Left forelimb (tissue), 1 donor: ENCODE measurements at places on chromosomes 2 and 18.

DNA sequence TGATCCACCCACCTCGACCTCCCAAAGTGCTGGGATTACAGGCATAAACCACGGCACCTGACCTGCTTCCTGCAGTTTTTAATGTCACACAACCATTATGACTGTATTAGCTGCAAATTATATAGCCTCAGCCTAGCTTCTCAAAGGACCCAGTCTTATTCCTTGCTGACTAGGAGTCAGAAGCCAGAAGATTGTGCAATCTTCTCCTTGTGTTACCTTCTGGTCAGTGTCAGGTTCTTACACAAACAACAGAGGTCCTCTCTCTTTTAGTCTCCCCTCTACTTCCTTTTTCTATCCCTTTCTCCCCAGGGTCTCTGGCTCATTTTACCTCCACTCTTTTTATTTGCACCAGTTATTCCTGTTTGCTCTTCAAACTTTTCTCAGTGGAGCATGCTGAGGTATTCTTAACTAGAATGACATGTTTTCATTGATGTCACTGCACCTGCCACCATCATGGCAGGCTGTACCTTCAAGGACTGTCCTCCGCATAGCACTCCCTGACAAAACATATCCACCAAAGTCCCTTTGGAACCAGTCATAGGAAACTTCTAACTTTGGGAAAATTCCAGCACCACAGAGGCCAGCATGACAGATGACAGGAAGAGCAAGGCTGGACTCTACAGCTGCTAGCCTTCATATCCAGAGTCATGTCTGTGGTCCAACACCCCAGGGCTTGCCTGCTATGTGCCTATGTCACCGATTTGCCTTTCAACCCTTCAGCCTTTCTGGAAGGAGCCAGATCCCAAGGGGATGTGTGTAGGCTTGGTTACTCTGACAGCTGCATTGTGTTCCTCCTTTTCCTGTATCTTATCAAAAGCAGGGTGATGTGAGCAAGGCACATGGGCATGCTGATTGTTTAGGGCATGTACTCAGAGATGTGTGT lies 45.2 kb upstream of the EPC2 start:
- DNase-seq, result no peak

DNA sequence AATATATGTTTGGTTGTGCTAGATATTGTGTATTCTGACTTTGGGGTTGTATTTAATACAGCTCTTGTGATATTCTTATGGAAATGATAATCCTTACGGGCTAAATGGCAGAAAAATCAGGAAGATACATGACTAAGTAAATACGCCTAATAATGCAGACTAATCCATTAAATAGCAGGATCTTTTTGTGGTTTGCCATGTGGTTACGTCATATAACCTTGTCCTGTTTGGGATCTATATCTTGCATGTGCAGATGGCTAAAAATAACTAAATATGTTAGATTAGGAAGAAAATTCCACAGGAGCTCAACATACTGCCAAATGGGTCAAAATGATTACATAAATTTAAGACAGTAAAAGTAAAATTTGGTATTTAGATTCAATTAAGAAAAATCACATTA lies 83.0 kb downstream of the NEB start:
- no peak for DNase-seq

GRCh38 chr2:57177176-57177575 lies 869.4 kb upstream of the VRK2 start:
- no peak for DNase-seq

GRCh38 chr2:170002096-170002495 lies 174.8 kb downstream of the UBR3 start:
- DNase-seq, result no peak

GRCh38 chr2:71419145-71419544 lies 34.2 kb upstream of the DYSF start:
- no peak for DNase-seq

DNA sequence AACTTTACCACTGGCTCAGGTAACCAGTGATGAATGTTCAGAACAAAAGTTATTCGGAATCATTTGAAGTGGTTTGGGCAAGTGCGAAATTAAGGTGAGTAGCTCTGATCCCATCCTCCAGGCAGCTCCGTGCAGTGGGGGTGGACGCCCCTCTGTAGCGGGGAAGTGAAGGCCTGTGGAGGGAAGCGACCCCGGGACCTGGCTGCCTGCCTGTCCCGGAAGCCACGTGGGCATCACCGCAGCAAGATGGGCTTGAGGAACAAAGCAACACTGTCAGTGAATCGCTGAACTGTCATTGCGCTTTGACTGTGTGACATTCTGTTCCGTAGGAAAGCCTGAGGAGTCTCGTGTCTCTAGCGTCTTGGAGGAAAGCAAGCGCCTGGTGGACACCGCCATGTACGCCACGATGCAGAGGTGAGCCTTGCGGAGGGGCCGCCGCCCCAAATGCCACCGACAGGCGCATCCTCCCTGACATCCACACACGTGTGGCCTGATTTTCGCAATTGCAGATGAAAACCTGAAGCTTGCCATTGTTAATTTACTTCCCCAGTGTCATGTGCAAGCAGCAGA lies 9.5 kb downstream of the TPO start:
- no peak for DNase-seq

GRCh38 chr2:170950221-170950761 lies 21.2 kb downstream of the GORASP2 start:
- no peak for DNase-seq

GRCh38 chr2:165109915-165110314 lies 93.9 kb downstream of the SCN3A start:
- no peak for DNase-seq

- DNase-seq, result no peak
Measured at GRCh38 chr18:9531791-9532410, 56.6 kb downstream of the RALBP1 start.

GRCh38 chr2:235716875-235717496 lies 223.1 kb downstream of the AGAP1 start:
- no peak for DNase-seq

GRCh38 chr18:34495506-34495905 lies 214.6 kb upstream of the DTNA start:
- no peak for DNase-seq

- no peak for DNase-seq
Measured at GRCh38 chr2:13986119-13986720, 646.3 kb upstream of the LRATD1 start.

GRCh38 chr2:12436935-12437561 lies 279.7 kb upstream of the TRIB2 start:
- no peak for DNase-seq

- DNase-seq, result no peak
Measured at GRCh38 chr2:33069894-33070651, 123.3 kb downstream of the LTBP1 start.

DNA sequence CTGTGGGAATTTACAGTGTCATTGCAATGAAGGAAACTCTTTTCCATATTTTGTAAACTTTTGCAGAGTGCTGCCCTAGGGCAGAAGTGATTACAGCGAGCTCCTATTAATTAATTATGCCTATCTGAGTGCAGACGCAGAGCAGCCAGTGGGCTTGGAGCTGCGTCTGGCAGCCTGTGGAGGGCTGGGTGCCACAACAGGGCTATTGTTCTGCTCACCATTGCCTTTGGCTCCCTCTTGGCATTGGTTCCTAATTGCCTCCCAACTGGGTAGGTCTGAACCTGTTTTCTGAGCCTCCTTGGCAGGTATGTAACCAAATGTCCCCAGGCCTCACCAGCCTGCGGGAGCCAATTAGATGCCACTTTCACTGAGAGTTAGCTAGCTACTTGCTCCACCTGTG lies 25.6 kb upstream of the ITGB6 start:
- DNase-seq, result no peak

DNA sequence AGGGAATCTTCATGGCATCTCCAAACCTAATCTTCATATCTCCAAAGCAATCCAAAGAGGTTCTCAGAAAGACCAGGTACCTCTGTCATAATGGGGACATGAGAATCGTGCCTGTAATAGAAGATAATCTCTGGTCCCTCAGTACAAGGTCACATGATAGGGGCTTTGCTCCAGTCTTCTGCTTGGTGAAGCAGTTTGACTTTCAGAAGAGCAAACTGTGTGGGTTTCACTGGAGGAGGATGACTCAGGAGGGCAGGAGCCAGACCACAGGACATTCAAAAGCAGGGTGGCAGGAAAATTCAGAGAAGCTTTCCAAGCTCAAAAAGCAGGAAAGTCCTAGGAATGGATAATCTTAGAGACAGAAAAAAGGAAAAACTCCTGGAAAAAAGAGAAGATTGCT lies 10.6 kb upstream of the PAX3 start:
- no peak for DNase-seq

- no peak for DNase-seq
Measured at GRCh38 chr18:4908328-4908727, 288.7 kb downstream of the AKAIN1 start.

GRCh38 chr18:41765460-41765859 lies 189.6 kb upstream of the PIK3C3 start:
- DNase-seq, result no peak

DNA sequence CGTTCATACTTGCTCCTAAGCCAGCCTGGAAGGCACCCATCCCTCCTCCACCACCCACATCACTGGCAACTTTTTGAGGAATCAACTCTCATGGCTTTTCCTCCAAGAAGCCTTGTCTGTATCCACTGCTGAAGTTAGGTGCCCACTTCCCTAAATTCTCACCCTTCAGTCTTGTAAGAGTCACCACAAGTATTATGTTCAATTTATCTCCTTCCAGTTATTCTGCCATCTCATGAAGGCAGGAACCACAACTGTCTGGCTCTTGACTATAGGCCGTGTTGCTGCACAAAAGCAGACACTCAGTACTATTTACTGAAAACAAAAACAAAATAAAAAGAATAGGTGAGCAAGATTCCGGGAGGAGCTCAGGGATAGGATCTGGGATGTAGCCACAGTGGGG lies 234.8 kb downstream of the CYRIA start:
- DNase-seq, result no peak

- no peak for DNase-seq
Measured at GRCh38 chr2:147222506-147222905, 622.3 kb upstream of the ACVR2A start.

DNA sequence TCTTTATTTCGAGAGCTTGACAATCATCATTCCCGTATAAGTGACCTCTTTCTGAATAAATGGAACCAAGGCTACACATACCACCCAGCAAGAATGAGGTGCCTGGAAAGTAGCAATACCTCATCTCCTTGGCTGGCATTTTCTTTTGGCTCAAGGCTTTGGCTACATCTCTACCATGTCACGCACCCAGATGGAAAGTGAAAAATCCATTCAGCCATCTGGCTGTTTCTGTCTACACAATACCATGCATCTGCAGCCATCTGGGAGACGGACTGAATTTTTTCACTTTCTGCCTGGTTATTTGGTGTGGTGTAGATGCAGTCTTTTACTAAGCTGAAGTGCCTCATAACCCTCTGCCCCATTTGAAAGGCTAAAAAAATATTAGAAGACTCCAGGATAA lies 566.9 kb downstream of the BCL11A start:
- DNase-seq, result no peak

GRCh38 chr2:42193722-42194187 lies 24.6 kb downstream of the EML4 start:
- DNase-seq, result no peak

DNA sequence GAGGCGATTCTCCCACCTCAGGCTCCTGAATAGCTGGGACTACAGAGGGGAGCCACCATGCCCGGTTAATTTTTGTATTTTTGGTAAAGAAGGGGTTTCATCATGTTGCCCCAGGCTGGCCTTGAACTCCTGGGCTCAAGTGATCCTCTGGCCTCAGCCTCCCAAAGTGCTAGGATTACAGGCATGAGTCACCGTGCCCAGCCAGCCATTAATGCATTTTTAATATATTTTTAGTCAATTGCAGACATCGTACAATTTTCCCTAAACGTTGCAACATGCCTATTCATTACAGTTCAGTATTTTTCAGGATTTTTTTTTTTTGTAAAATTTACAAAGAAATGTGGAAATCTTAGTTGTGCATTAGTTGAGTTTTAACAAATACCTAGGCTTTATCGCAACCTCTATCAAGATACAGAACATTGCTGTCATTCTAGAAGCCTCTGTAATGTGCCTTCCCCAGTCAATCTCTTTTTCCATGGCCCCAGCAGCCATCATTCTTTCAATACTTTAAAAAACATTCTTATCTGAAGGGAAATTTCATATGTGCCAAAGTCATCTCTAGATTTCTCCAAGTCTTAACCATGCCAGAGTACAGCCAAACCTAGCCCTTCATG lies 14.7 kb downstream of the NABP1 start:
- no peak for DNase-seq

GRCh38 chr2:234218266-234219045 lies 168.0 kb downstream of the SPP2 start:
- DNase-seq, result no peak

DNA sequence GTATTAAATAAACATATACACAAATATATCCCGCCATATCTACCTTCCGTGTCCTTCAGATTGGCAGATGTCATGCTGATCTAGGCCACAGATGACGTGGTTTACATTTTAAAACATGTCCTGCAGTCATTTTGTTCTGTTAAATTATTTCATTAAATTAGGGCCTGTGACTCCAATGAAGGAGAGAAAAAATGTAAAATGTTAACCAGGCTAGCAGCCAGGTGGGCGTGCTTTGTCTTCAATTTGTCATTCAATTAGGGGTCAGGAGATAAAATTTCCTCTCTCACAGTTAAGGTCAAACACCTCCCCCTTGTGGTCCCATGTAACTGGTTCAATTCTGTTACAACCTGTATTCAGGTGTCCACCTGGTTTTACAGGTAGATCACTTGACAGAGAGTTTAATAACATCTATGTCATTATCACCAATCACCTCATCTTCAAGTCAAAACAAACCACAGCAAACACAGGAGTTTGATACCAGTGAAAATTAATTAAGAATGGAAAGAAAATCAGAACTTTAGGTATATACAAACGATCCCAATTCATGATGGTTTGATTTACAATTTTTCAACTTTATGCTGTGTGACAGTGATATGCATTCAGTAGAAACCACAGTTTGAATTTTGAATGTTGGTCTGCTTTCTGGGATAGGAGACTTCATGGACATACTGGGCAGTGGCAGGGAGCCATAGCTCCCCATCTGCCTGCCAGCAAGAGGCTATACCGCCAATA lies 339.4 kb downstream of the CMPK2 start:
- no peak for DNase-seq

DNA sequence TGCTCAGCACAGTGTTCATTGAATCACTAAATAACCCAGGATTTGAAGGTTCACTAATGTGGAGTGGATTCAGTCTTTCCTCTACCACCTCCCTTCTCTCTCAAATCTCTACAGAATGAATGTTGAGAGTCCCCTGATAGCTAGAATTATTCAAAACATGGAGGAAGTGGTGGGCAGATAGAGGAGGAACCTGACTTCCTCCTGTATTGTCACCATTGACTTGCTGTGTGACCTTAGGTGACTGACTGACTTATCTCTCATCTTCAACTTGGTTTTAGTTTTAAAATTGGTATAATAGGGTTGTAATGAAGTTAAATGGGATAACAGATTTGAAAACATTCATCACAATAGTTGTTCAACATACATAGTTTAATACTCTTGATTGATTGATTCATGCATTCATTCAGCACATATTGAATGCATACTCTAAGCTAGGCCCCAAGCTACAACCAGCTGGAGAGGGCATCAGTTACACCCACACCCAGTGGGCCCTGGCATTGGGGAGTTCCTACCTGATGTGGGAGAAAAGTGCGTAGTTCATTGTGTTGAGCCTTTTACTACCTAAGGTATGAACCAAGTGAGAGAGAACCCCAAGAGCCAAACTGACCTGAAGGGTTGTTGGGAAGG lies 96.0 kb downstream of the WDR7 start:
- DNase-seq, result no peak

- no peak for DNase-seq
Measured at GRCh38 chr2:201414099-201415023, 36.9 kb downstream of the TRAK2 start.
